Stimulated activated CD4-positive, alpha-beta T cell treated with anti-CD3 and anti-CD28 coated beads, Interleukin-15, amount 100 ng/mL, for 48 hours (primary cell): ENCODE measurements at places on chromosomes 7 and 10.
A peak's percentile ranks its signal among the peaks of the same experiment; 100 is the strongest.

GRCh38 chr10:21297603-21298383, 227.7 kb downstream of the SKIDA1 start:
- DNase-seq = no peak

DNA sequence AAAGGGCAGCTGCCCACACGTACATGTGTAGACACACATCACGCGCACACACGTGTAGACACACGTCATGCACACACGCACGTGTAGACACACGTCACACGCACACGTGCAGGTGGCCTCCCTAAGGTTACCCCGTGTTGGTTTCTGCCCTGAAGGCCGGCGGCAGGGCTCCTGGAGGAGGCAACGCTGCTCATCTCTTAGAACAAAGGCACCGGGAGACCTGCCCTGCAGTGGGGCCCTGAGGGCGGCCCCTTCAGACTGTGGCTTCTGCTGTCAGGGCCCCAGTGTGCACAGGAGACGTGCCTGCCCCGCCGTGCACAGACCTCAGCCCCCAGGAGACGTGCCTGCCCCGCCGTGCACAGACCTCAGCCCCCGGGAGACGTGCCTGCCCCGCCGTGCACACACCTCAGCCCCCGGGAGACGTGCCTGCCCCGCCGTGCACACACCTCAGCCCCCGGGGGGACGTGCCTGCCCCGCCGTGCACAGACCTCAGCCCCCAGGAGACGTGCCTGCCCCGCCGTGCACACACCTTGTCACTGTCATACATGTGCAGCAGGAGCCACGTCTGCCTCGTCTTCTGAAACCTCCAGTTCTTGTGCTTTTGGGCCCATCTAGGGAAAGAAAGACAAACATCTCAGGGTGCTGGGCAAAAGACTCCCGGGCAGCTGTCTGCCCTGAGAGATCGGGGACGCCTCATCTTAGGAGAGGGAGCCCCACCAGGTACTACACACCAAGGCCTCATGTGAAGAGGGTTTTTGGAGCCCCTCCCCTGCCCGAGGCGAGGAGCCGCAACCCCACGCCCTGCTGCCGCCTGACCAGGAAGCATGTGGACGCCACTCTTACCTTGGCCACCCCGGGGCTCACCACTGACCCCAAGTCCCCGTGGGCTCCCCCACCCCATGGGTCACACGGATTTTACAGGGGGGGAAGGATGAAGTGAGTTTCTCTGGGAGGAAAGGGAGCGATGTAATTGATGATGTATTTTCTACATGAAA, 17.3 kb downstream of the CYP2W1 start:
- no peak for DNase-seq

GRCh38 chr10:3533296-3533695, 251.7 kb downstream of the KLF6 start:
- DNase-seq = no peak

DNA sequence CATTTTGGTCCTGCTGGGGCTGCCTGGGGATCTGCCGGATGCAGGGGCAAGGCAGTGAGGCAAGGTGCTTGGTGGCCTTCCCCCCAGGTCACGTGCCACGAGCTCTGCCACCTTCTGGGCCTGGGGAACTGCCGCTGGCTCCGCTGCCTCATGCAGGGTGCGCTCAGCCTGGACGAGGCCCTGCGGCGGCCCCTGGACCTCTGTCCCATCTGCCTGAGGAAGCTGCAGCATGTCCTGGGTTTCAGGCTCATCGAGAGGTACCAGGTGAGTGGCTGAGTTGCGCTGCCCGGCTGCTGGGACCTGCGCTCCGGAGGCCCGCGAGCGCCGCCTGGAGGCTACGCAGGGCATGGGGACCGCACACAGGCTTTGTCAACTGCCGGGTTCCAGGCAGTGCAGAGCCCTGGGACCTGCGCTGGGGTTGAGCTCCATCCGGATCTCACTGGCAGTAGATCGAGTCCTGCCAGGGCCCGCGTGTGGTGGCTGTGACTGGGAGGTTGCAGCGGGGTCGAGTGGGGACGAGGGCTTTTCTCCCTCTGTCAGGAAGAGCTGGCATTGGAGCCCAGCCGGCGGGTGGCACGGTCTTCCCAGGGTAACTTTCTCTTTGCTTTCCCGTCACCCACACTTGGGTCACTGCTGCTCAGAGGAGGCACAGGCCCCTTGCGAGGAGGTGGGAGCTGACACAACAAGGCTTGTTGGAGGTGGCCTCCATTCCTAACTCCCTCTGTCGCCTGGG, 21.7 kb downstream of the AMZ1 start:
- peak; percentile 67 for DNase-seq

DNA sequence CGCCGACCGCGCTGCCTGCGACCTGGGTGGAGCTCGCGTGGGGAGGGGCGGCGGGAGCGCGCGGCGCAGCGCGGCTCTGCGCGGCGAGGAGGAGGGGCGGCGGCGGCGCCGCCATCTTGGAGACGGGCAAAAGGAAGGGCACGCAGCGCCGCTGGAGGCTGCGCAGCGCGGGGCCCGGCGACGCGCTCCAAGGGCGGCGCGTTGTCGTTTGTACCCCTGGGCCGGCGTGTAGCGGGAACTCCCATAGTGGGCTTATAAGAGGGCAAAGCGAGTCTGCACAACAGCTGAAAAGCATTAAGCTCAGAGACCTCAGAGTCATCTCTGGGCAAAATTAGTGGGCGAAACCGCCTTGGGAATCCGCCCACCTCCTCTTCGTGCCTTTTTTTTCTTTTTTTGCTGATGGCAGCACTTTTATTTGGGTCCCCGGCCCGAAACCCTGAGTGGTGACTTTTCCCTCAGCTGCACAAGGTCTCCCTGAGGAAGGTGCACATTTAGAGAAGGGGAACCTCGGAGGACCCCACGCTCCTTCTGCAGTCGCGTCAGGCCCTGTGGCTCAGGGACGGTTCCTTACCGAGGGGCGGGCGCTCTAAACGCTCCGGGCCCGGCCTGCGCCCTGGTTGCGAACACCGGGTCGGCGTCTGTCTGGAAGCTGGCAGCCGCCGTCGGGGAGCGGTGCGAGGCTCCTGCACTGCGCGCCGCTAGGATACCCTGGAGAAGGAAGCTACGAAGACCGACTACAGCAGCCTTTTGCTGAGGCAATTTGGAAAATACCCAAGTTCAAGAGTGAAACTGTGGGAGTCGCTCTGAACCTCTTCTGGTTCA, 428 bp upstream of the MCMBP start:
- peak; percentile 82 for DNase-seq

DNA sequence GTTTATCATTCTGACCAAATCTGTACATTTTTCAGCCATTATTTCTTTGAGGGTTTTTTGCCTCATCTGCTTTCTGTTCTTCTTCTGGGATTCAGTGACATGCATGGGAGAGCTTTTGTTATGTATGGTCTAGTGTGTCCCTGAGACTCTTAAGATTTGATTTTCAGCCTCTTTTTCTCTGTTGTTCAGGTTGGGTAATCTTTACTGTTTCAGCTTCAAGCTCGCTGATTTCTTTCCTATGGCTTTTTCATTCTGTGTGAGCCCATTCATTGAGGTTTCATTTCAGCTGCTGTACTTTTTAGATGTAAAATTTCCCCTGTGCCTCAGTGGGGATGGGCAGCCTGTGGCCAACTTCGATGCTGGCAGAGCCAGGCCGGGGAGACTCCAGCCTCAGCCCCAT, 38.1 kb downstream of the FOXK1 start:
- DNase-seq = no peak
